Stimulated activated CD8-positive, alpha-beta memory T cell treated with anti-CD3 and anti-CD28 coated beads, Interleukin-2, amount 100 ng/mL, for 1 hour (primary cell): ENCODE measurements at places on chromosomes 1 and 21.

DNA sequence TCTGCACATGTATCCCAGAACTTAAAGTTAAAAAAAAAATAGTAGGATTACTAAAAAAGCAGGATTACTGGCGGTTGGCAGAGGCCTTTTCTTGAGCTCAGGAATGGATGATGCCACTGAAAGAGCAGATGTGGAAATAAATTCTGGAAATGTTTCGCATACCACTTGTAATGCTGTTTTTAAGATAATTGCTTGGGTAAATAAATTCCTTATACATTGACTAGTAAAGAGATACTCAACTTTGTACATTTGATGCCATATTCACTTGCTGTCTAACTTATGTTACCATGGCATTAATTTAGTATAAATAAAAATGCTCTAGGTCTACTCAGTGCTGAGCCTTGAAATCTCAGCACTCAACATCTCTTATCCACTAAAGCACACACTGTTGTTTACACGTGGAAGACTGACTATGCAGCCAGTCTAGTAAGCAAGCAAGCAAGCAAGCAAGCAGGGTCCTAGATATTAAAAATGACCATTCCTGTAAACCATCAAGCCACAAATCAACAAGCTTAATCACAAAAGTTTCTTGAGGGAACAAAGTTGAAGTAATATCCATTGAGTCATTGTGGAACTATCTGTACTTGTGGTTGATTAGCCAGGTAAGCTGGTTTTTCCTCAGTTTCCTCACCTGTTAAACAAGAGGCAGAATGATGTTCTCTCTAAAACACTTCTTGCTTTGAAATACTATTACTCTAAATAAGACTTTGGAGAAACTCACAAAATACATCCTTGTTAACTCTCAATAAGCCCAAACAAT lies 1.7 kb upstream of the RASAL2 start:
- no peak for DNase-seq

- no peak for DNase-seq
Observed at GRCh38 chr1:17375651-17376050, 3.7 kb downstream of the PADI6 start.

GRCh38 chr1:213123536-213123935 lies 72.5 kb downstream of the RPS6KC1 start:
- DNase-seq, result no peak

GRCh38 chr1:30923597-30923996 lies 15.0 kb upstream of the SDC3 start:
- no peak for DNase-seq

GRCh38 chr1:17007121-17007520 lies 4.6 kb downstream of the ATP13A2 start:
- DNase-seq, result no peak

DNA sequence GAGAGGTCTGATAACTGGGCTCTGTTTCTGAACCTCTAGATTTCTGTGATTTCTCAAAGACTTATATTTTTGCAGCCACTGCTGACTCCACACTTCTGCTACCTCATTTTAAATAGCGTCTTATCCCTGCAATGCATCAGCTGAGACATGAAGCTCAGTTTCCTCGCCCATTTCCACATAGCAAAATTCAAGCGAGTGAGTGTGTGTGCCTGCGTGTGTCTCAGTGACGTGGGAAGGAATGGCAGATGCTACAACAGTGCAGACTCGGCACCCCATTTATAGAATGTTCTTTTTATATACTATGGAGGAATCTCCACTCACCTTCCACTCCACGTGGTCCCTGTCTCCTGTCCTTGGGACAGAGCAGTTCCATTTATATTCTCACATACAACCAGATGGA lies 35.7 kb downstream of the ZMYND12 start:
- no peak for DNase-seq

DNA sequence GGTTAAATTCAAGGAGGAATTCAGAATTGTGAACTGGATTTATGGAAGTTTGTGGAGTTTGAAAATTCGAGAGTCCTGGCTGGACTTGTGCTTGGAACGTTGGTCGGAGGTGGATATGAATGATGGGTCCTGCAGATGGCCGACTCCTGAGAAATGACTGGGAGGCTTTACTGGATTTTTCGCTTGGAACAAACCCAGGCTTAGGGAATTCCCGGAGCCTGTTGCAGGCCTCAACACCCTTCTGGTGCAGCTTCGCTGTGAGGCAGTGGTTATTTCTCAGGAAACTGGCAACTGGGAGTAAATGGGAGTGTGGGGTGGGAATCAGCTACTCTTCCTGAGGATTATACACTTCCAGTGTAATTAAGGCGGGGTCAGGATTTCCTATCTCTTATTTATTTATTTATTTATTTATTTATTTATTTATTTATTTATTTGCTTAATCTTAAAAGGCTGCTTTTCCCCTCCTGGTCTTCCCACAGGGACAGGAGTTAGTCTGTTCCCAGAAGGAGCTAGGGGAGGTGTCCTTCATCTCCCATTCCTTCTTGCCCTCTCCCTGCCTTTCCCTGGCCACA lies 21.1 kb downstream of the MAPKAPK2 start:
- no peak for DNase-seq
